ENCODE measurements at places on chromosomes 12 and 14.

- DNase-seq = no peak
Measured at GRCh38 chr14:61430066-61430757, 108.8 kb downstream of the PRKCH start.

DNA sequence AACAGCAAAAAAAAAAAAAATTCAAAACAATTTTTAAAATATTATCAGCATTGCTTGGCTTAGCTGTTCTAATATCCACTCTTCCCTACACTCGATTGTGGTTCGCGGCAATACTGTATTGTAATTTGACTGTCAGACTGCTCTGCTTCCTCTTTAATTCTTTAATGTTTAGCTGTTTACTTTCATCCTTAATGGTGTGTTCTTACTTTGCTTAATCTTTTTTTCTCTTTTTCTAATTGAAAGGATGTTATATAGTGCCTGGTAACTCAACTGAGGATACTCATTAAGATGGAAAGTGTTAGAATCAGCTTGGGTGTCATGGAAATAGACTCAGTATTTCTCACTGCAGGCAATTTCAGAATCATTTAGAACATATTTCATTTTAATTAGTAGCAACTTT lies 2.0 kb downstream of the ANO4 start:
- DNase-seq = no peak

- no peak for DNase-seq
Measured at GRCh38 chr14:70724110-70724509, 82.4 kb downstream of the TTC9 start.

- no peak for DNase-seq
Measured at GRCh38 chr14:99803803-99804202, 10.6 kb downstream of the EML1 start.

DNA sequence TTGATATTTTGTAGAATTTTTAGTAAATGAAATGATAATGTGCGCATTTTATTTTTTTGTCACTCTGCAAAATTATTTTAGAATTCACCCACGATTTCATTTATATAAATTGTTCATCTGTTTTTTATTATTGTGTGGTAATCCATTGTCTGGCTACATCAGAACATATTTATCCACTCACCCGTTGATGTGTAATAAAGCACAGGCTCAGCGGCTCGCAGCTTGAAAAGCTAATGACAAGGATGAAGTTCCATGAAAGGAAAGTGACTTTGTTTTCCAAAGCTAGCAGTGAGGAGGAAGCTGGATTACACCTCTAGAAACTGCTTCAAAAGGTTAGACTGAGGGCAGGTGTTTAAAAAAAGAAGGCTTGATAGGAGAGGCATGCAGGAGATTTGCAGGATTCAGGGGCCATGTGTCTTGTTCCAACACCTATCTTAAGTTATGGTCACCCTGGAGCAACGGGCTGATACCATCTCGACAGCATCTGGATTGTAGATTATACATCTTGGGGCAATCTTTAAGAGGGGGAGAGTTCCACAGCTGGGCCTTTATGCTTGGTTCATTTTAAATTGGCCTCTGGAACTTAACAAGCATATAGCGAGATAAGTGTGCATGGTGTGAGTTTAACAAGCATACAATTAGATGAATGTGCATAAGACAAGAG lies 194.1 kb downstream of the TMTC3 start:
- DNase-seq = no peak

DNA sequence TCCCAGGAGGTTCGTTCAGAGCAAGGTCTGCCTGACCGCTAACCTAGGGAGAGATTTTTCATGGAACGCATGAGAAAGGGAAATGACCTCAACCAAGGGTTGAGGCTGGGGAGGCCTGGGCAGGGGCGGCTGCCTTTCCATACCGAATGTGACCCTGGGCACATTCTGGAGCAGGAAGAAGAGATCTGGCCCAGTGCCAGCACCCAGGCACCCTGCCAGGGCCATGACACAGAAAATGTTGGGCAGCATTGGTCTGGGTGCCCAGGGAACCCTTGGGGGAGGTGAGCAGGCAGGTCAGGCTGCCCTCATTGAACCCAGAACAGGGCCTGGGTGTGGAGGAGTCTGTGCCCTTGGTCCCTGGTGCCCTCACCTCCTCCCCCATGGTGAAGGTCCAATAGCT lies 106.8 kb downstream of the CALM1 start:
- no peak for DNase-seq

- no peak for DNase-seq
Measured at GRCh38 chr12:64560396-64561301, 49.6 kb upstream of the RASSF3 start.

- DNase-seq = no peak
Measured at GRCh38 chr12:132021965-132022364, 72.2 kb downstream of the EP400 start.

GRCh38 chr12:27564612-27565213 lies 40.7 kb downstream of the PPFIBP1 start:
- no peak for DNase-seq

- DNase-seq = no peak
Measured at GRCh38 chr12:75995691-75996090, 35.9 kb downstream of the PHLDA1 start.
